Amygdala (tissue), 56 donors: ENCODE measurements at places on chromosomes 4 and X.

GRCh38 chr4:180852738-180853137 lies 1390.5 kb upstream of the TENM3 start:
- no peak for DNase-seq

DNA sequence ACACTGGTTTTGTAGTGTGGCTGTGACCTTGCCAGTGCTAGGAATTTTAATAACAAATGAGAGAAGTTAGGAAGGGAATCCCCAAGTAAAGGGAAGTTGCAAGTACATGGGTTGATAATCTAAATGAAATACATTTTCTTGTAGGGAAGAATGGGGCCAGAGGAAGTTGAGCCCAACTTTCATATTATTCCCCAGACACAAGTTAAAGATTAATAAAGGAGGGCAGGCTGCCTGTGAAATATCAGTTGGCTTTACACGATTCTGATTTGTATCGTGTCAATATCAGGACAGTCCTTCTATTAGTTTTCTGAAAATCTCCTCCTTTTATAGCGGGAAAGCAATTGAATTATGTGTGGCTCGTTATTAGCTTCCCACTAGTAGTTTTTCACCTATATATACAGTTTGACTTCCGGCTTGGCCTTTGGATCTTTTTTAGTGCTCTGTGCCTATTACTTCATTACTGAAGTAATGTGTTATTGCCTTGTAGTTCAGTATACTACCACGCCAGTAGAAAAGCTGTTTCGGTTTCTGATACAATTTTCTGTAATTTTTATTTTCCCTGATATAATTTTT lies 1.7 kb downstream of the PDLIM5 start:
- DNase-seq = no peak

DNA sequence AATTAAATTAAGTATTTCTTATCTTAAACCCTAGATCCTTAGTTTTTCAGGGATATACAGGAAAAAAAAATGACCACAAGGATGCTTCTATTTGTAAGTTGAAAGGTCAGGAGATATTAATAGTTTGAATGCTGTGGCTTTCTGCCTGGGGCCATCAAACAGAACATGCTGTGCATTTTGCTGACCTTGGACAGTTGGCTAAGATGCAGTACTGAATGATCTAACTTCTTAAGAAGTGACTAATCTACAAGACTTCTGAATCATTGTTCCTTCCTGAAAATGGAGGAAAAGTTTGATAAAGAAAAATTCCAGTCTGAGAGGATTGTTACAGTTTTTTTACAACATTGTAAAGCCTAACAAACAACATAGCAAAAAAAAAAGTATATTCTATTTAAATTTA lies 237.8 kb upstream of the JADE1 start:
- no peak for DNase-seq

DNA sequence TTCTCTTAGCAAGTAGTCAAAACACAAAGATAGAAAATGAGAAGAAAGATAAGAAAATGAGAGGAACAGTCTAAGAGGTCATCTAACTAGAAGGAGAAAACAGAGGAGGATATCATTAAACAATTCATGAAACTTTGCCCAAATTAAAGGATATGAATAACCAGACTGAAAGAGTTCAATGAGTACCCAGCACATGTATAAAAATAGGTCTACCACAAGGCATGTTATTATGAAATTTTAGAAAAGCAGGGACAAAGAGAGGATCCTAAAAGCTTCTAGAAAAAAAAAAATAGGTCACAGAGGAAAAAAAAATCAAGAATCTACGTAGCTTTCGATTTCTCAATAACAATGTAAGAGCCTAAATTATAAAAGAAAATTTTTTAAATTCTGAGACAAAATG lies 118.5 kb downstream of the WDFY3 start:
- DNase-seq = no peak
